ELR (cell line): ENCODE measurements at places on chromosomes 4 and X.

DNA sequence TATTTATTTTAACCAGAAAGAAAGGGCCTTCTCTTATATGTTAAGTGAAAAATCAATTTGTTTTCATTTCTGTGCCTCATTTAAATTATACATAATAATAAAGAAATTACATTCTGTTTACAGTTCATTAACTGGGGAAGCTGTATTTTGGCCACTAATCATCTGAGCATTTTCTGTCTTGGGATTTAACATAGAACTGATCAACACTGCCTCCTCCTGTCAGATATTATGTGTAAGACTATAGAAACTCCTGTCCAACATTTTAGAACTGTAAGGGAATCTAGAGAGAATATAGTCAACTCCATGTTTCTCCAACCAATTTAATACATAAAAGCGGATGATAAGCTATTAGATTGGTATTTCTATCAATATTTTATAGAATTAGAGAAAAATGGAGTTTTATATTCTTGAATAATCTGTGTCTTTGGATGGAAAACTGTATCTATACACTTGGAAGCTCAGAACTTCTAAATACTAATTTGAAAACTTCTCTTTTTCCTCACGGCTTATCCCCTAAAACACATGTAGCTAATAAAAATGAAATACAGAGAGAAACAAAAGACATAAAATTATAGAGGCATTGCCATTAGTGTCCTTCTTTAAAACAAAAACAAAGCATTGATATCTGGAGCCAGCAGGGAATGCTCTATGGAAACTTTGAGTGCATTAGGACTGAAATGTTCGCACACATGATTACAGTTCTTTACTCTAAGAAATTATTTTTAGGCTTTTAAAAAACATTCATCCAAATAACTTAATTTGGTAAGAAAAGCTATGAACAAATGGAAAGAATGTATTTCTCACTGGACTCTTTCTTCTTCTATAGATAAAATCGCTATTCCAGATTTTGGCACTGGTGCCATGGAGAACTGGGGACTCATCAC is 33.1 kb downstream of the ENPEP start:
- DNase-seq = peak; percentile 57

- no peak for DNase-seq
Measured at GRCh38 chrX:124085063-124085462, 123.6 kb downstream of the STAG2 start.

DNA sequence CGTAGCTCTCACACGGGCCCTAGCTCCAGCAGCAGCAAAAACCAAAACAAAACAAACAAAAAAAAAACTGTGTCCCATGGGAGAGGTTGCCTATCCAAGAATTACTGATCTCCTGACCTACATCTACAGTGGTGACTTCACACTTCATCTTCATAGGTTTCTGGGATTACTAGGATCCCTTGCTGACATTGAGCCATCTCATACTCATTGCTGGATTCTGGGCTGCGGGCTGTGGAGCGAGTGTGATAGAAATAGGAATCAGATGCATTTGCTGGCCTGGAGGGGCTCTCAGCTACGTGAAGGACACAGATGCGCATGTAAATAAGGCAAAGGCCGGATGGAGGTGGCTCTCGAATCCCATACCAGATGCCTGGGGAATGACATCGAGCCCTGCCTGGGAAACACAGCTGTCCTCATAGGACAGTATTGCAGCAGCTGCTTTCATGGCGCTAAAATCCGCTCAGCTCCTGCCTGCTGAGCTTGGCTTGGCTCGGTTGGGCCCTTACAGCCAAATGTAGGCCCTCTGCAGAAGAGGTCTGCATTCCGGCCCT is 41.7 kb downstream of the CNGA2 start:
- DNase-seq = no peak

DNA sequence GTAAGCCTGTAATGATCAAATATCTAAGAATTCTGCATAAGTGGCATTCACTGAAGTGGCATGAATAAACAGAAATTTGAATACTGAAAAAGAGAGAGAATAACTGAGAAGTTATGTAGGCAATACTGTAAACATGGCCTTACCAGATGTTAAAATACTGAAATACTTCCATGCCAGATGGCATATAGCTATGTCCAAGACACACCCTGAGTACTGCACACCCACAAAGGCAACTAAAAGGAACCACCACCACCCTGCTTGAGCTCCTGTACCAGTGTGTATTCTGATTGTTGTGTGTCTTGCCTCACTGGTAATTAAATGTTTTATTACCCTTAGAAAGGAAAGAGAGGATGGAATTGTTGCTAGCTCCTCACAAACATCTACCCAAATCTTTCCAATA is 192.1 kb downstream of the ADAMTS3 start:
- no peak for DNase-seq

- DNase-seq = no peak
Measured at GRCh38 chr4:164261831-164262230, 492.1 kb upstream of the SMIM31 start.

DNA sequence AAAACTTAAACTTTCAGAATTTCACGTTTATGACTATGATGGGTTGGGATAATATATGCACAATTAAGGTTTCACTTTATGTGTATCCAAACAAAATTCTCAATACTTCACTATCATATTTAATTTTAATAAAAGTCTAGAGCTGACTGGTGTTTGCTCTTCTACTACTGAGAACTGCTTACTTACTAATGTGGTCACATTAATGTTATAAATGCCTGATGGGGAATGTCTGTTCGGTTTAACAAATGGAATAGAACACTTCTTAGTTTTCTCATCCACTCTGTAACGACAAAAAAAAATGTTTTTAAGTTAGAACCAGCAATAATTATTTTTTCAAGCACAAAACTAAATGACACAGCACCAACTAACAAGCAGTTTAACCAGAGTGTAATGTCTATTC is 34.3 kb downstream of the CDKL2 start:
- no peak for DNase-seq

GRCh38 chr4:185379326-185380295 is 16.1 kb downstream of the LRP2BP start:
- DNase-seq = no peak

DNA sequence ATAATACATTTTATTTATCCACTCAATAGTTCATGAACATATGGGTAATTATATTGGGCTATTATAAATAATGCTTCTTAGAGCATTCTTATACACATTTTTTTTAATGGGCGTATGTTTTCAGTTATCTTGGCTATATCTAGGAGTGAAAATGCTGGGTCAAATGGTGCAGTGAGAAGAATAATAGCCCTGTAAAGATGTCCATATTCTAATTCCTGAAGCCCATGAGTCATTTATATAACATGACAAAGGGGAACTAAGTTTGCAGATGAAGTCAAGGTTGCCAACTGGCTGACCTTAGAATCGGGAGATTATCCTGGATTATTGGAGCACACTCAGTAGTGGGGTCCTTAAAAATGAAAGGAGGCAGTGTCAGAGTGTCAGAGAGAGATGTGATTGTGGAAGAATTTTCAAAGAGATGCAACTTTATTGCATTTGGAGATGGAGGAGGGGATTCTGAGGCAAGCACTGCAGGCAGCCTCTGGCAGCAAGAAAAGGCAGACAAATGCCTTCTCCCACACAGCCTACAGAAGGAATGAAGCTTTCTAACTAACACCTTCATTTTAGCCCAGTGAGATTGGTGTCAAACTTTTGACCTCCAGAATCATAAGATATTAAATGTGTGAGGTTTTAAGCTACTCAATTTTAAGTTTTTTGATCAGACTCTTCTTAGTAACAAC is 106.1 kb upstream of the HS3ST1 start:
- no peak for DNase-seq

- no peak for DNase-seq
Measured at GRCh38 chr4:119244832-119245231, 32.3 kb downstream of the USP53 start.

GRCh38 chrX:24027985-24028384 is 999 bp upstream of the KLHL15 start:
- no peak for DNase-seq

GRCh38 chr4:26787461-26788340 is 72.9 kb upstream of the STIM2 start:
- DNase-seq = peak; percentile 76

DNA sequence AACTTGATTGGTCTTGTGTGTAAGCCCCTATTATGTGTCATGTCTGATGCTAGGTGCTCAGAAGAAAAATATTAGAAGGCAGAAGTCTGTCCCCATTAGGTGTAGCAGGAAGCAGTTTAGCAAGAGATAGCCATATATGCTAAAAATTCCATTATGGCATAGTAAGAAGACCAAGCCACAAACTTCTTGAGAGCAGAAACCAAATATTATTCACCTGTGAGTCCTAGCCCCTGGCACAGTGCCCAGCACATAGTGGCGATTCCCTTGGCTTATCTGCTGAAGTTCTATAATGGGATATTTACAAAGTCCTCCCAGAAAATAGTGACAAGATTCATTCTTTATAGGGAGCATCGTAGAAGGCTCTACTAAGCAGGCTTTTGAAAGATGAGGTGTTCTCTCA is 174.4 kb downstream of the RAB28 start:
- DNase-seq = peak; percentile 25

GRCh38 chrX:99142745-99143144 is 1267.3 kb downstream of the PCDH19 start:
- no peak for DNase-seq

DNA sequence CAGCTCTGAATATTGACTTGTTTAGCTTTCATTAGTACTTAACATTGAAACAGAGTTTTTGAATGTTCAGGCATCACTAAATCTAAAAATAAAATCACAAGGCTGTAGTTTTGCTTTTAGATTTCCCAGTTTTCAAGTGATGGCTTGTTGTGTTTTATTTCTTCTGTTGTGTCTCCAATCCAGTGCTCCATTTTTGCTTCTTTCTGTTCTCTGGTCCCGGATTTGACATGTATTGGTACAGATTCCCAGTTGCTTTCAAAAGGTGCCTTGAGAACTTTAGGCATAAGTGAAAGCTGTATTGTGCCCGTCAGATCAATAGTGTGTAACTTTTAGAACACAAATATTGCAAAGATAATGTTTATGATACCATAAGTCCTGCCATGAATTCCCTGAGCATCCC is 53.2 kb downstream of the ARHGAP10 start:
- DNase-seq = no peak

GRCh38 chr4:41715155-41715554 is 33.4 kb downstream of the PHOX2B start:
- DNase-seq = no peak

DNA sequence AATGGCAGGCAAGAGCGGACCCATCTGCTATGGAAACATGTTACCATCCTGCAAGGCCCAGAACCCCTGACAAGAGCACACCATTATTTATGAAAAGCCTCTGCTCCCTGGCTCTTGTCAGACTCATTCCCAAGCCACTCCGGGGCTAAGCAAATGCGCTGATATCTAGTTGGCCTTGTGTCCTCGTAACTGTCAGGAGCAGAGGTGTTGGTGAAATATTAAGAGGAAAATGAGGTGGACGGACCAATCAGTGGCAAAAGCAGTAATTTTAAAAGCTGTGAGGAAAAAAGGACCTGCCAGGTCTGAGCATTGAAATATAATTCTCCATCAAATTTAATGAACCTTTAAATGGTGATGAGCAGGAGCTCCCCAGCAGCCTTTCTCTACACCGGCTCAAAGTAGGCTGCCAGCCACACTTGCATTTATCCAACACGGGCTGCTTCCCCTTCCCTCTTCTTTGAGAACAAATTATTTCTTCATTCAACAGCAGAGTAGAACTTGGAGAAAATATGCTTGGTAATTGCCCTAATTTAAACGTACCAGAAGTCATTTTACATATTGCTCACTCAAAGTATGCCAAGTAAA is 214.3 kb downstream of the RASL11B start:
- DNase-seq = no peak

- DNase-seq = no peak
Measured at GRCh38 chrX:131764216-131764615, 220.3 kb downstream of the OR13H1 start.

DNA sequence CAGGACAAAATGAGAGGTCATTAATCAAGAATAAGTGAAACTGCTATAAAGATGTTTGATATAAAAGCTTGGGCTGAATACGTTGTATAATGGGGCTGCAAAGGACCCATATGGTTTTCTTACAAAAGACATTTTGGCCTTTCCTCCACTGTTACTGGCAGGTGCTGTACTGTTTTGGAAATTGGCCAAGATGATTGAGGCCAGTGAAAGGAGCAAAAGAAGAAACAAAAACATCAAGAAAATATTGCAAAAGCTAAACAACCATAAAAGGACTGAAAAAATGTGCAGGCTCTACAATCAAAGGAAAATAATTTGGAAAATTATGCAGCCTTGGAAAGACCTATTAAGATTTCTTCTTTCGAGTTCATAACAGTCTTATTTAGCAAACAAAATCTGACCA is 222.2 kb upstream of the PPP1R2C start:
- no peak for DNase-seq

DNA sequence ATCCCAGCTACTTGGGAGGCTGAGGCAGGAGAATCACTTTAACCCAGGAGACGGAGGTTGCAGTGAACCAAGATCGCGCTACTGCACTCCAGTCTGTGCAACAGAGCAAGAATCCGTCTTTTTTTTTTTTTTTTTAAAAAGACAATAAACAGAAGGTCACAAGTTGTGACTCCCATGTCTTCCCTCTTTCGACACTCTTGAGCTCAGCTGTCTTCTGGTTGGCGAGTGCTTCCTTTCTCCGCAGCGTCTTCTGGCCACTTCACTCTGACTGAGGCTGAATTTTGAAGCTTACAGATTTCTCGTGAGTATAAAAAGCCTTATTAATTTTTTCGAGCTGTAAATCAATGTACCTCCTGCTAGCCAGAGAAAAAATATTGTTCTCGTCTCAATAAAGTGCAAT is 124.9 kb downstream of the STOX2 start:
- DNase-seq = no peak

- no peak for DNase-seq
Measured at GRCh38 chr4:67052814-67053675, 492.3 kb downstream of the CENPC start.

- no peak for DNase-seq
Measured at GRCh38 chr4:173046818-173047217, 121.8 kb upstream of the GALNT7 start.

- no peak for DNase-seq
Measured at GRCh38 chr4:93659629-93660028, 168.9 kb upstream of the ATOH1 start.

GRCh38 chr4:27276307-27277073 is 415.8 kb downstream of the STIM2 start:
- DNase-seq = no peak

DNA sequence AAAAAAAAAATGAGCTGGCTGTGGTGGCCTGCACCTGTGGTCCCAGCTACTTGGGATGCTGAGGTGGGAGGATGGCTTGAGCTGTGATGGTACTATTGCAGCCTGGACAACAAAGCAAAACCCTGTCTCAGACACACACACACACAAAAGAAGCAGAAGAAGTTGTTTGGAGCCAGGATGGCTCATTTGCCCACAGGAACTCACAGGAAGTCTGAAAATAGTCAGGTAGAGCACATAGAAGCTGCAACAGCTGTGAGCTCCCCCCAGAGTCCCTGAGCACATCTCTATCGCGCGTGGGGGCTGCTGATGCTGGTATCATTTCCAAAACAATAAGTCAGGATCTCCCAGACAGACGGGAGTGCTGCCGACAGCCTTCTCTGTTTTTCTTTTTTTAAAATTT is 13.4 kb upstream of the DHRSX start:
- no peak for DNase-seq

DNA sequence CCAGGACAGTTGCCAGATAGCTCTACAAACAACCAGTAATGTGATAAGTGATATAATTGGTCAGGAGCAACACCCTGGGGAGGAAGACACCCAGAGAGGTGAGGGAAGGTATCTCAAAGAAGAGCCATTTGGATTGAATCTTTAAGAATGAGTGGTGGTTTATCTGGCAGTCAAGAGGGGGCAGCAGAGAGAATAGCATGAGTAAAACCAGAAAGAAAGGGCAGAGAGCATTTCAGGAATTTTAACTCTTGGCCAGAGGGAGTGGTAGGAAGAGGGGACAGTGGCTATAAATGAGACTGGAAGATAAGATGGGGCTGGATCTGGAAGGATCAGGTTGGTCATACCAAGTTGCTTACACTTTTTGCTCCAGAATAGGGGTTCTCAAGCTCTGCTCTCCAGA is 5.9 kb upstream of the SEPTIN6 start:
- peak; percentile 66 for DNase-seq
